Activated naive CD4-positive, alpha-beta T cell (primary cell): ENCODE measurements at places on chromosomes 7 and 10.

GRCh38 chr10:132575320-132576201 is 38.0 kb downstream of the INPP5A start:
- DNase-seq: no peak

DNA sequence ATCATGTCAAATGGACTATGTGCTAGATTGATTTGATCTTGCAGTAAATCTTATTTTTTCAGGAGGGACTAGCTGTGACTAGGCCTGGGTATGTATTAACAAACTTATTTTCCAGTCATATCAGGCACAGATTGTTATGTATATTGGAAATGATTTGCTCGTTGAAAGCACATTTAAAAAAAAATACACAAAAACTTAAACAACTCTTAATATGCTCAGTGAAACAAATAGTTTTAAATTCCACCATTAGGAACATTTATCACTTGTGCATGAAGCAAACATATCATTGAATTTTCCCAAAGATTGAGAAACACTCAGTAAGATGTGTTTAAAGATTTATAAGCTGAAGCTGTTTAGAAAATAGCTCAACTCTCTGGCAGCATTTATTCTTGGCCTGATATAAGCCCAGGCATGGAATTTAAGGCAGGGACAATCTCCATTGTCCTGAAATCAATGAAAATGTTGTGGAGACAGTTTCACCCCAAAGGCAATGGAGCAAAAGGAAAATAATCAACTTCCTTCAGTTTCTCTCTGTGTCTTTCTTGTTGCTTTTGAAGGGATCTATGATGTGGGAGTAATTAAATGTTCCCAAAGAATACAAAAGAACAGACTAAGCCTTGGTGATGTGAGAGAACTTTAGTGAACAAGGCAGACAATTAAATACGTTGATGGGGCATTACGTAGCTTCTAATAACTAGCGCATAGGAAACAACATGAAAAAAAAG is 250.3 kb downstream of the GPR37 start:
- DNase-seq: no peak

DNA sequence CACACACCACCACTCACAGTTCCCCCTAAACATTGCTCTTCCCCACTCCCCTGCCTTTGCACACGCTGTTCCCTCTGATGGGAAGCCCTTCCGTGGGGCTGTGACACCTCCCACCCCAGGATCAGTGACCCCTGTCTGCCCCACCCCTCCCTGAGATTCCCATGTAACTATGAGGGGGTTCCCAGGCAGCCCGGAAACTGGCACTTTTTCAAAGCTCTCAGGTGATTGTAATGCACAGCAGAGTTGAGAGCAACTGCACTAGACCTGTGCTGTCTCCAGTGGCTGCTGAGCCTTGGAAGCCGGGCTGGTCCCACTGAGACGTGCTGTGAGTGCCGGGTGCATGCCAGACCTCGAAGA is 29.8 kb downstream of the GPRIN2 start:
- DNase-seq: no peak

DNA sequence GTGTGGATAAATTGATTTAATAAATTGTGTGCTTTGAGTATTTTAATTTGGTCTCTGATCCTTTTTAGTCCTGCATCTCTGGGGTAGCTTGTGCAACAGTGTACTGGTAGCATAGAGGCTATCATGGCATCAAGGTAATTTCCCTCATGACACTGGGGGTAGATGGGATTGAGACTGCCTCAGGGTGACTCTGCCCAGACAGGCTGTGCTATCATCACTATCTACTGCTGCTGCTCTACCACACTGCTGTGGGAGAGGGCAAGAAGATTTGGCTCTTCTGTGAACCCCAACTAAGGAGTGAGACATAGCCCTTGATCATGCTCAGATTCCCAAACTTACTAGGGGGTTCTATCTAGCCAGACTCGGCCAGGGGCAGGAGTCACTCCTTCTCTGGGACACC is 43.6 kb upstream of the JAZF1 start:
- DNase-seq: no peak

DNA sequence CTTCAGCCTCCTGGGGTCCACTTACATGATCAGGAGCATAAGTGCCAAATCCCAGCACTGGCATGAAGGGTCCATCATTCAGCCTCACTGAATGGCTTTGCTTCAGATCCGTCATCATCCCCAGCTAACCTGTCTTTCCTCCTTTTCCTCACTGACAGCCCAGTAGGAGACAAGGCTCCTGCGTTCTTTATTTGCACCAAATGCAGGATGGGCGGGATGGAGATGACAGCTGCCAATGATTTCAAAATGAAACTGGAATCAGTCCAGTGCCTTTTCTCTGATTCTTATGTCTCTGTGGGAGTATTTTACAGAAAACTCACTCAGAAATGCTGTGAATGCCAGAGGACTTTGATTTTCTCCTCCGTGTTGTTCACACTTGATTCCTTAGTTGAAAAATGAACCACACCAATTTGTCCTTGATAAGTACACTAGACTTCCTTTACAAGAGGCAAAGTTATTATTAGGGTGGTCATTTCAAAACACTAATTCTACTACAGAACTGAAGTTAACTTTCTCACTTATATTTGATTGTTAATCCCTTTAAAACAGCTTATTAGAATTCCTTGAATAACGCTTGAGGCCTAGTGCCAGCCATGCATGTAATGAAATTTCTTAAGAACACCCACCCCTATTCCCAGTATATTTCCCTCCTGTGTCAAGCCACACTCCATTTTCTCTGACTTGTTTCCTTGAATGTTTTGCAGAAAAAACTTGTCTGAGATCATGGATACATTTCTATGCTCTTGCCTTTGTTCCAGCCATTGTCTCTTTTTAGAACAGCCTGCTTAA is at the start of gene AKR1C8:
AKR1C8 (minus strand) TSS at position 164 of the 789 bp plus-strand sequence; CDS start at position 118, 46 bp downstream.
- DNase-seq: no peak

- no peak for DNase-seq
Measured at GRCh38 chr7:834277-834676, 2.0 kb downstream of the SUN1 start.

GRCh38 chr10:24866604-24867583 is 85.5 kb downstream of the PRTFDC1 start:
- DNase-seq: no peak

GRCh38 chr10:42952931-42953683 is 123.8 kb upstream of the RET start:
- DNase-seq: no peak

- DNase-seq: no peak
Measured at GRCh38 chr10:124547647-124548168, 86.1 kb downstream of the LHPP start.

DNA sequence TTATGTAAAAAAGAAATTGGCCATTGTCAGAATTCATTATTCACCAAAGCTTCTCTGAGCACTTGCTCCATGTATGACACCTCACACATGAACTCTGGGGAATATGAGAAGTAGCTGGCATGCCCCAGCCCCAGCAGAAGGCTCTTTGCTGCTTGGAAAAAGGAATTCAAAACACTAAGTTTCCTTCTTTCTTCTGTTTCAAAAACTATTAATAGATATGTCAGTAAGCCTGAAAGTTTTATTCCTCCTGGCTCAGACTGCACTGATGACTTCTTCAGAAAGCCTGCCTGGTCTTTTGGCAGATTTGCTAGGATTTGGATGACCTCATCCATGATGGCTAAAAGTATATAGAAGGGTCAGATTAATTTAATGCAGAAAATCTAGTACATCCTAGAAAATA is 511.0 kb downstream of the GFRA1 start:
- DNase-seq: no peak

GRCh38 chr7:100093498-100093897 is 4.7 kb downstream of the COPS6 start:
- DNase-seq: no peak

GRCh38 chr10:34933676-34934075 is 118.6 kb upstream of the PARD3 start:
- no peak for DNase-seq

GRCh38 chr7:122748195-122748594 is 45.5 kb upstream of the RNF148 start:
- DNase-seq: no peak

DNA sequence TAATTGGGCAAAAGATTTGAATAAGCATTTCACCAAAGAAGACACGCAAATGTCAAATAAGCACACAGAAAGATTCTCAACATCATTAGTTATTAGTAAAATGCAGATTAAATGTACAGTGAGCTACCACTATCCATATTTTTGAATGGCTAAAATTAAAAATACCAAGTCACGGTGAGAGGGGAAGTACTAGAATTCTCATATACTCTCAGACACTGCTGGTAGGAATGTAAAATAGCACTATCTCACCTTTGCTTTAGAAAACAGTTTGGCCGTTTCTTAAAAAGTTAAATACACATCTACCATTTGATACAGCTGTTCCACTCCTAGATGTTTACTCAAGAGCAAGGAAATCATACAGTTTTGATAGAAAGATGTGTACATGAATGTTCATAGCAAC is 115.8 kb upstream of the CELF2 start:
- no peak for DNase-seq

- no peak for DNase-seq
Measured at GRCh38 chr7:144641389-144642044, 194.3 kb downstream of the TPK1 start.

DNA sequence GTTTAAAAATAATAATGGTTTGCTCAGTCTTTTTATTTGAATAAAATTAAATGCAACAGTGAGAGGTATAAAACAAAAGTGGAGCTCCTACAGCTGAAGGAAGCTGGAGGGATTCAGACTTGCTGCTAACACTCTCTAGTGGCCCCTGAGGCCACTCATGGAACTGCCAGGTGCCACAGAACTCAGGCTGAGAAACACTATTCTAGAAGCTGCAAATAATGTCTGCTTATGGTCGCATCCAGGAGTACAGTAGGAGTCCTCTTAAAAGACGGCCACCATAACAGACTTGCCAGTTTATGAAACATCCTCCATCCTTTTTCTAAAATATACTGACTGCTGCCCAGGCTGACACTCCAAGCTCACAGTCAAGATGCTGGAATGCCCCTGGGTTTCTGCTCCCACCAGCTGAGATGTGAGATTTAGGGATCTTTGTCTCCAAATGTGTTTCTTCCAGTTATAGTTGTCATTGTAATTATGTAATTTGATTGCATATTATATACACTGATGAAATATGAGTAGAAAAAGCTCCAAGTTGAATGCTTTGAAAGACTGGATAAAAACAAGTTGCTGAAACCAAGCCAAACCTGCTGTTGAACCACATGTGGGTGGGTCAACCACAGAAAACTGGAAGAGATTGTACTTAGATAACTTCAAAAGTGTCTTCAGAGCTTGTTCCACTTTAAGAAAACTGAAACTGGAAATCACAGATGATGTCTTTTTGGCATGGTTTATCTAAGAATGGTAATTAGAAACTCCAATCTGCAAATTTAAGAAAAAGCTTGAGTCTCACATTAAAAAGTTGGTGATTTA is 213.7 kb upstream of the AOAH start:
- DNase-seq: no peak

- no peak for DNase-seq
Measured at GRCh38 chr10:127524908-127525665, 24.0 kb upstream of the NPS start.

DNA sequence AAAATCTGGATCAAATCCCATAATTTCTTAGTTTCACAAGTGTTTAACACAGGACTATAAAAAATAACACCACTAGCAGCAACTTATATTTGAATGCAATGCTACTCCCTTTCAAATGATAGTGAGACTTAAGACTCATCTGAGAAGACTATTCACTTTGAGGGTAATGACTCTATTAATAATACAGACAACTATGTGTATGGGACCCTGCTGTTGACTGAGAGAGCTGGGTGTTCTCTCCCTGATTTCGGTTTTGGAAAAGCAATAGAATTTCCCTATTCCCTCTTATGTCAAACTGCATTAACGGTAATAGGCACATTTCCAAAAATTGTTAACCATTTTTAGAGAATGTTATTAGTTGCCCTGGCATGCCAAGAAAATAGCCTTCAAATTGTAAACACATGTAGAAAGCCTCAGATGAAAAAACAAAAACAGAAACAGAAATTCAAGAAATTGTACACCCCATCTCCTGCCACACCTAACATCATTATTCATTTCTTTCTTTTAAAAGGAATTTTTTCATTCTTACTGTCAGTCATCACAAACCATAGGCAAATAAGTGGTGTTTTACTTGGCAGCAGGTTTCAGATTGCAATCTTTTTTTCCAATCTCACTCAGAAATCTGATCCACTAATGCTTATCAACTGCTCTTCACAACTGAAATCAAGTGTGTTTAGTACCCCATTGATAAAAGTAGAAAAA is 153.7 kb downstream of the TFPI2 start:
- DNase-seq: no peak

DNA sequence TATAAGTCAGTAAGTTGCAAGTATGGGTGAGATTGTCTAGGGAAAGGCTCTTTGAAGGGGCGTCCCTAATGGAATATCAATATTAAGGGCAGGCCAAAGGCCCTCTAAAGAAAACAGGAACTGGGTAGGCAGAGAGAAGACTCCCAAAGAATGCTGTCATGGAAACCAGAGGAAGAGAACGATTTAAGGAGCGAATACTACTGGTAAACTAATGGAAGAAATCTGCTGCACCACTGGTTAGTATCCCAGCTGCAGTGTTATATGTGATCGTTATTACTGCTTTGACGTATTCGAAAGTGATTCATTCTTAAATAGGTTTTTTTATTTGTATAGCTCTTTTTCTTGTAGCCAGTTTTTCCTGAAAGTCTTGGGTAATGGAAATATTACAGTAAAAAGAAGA is 1.3 kb downstream of the CASP2 start:
- DNase-seq: no peak

GRCh38 chr7:70624500-70625103 is 507.3 kb upstream of the GALNT17 start:
- DNase-seq: no peak

- DNase-seq: no peak
Measured at GRCh38 chr7:151056283-151056665, 1.4 kb downstream of the CDK5 start.

GRCh38 chr10:115866691-115867090 is 406.3 kb downstream of the GFRA1 start:
- DNase-seq: no peak

DNA sequence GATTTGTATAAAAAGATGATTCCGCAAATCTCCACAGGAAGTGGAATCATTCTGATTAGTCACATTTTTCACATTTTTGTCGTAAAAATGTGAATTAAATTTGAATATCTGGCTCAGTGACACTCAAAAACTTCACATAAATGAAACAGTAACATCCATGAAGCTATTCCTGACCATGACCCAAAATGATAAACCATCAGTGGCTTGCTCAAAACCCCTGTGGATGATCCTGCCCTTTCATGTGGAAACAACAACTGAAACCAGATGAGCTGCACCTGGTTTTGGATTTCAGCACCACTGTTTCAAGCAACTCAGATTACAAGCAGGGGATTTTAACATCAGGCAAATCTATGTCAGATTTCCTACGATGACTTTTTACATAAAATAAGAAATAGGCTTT is 80.3 kb downstream of the AMPH start:
- DNase-seq: no peak

GRCh38 chr10:14184841-14185315 is 145.8 kb downstream of the FRMD4A start:
- DNase-seq: no peak
